ENCODE measurements at places on chromosomes 13 and 19.

DNA sequence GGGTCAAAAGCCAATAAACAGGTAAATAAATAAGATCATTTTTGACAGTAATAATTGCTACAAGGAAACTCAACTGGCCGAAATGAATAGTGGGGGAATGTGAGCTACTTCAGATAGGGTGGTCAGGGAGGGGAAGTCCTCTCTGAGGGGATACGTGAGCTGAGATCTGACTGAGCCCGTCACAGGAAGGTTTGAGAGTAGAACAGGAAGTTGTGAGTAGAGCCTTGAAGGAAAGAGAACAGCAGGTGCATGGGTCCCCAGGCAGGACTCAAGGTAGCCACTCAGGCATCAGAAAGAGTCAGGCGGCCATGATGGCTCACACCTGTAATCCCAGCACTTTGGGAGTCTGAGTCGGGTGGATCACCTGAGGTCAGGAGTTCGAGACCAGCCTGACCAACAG, 6.3 kb downstream of the IRGQ start:
- DNase-seq, result no peak

DNA sequence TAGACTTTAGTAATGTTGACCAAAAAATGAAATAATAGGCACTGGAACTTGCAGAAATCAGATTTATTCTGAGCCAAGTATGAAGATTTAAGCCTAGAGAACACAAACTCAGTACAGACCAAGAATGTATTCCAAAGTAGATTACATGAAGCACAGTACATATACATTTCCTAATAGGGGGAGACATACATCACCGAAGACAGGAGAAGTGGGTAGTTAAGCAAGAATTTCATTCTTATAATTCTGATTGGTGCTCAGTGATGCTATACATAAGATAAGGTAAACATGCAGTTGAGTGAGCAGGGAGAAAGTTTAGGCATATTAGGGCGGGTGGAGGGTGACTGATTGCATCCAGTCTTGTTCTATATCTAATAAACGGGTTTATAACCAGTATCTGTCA, 2218.8 kb downstream of the PCDH9 start:
- DNase-seq, result no peak

GRCh38 chr13:49046002-49046401, 70.3 kb downstream of the FNDC3A start:
- DNase-seq, result no peak

DNA sequence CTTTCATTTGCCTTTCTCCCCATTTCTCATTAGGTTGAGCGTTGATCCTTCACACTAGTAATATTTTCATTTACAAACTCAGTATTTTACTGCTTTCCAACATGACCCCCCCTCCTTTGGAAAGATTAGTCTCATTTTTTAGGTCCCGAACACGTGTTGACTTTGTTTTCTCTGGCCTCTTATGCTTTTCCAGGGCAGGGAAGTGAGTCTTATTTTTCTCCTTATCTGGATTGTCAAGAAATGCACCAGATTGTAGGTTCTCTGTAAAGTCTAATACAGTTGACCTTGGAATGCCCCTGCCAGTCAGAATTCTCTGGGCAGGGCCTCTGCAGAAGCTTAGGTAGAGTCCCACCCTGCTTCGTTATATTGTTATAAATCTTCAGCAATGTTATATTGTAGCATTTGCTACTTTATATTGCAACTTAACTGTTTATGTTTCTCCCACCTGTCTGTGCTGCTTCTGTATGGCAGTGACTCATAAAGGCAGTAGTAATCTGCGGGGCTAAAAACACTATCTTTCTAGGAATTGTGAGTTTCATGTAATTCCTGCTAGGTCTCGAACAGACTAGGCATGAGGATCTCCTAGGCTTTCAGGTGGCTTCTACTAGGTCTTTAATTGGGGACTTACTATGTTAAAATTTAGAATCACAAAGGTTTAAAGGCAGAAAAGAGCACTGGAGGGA, 2.0 kb downstream of the TDRD3 start:
- DNase-seq, result no peak

GRCh38 chr13:64866331-64866730, 2363.8 kb downstream of the PCDH9 start:
- no peak for DNase-seq

DNA sequence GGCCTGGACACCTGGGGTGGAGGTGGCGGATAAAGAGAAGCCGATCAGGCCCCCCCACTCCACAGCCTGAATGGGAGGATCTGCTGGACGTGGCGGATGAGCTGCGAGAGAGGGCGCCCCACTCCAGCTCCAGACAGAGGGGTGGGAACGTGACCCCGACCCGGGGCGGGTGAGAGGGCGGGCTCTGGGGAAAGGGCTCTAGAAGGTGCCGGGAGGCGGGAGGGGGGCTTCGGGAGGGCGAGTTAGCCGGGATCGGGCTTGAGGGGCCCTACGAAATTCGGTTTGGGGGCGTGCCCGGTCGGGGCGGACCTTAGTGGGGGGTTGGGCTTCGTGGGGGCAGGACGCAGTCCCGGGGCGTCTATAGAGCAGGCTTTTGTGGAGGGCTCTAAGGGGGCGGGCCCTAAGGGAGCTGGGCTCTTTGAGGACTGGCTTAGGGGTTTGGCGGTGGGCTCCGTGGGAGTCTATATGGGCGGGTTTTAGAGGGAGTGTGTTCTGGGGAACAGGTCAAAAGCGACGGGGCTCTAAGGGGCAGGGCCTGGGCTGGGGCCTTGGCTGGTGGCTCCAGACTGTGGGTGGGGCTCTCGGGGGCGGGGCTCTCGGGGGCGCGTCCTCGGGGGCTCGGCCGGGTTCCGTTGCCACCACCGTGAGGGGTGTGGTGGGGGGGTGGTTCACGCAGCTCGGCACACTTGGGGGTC, 4.1 kb upstream of the NANOS3 start:
- DNase-seq, result no peak

DNA sequence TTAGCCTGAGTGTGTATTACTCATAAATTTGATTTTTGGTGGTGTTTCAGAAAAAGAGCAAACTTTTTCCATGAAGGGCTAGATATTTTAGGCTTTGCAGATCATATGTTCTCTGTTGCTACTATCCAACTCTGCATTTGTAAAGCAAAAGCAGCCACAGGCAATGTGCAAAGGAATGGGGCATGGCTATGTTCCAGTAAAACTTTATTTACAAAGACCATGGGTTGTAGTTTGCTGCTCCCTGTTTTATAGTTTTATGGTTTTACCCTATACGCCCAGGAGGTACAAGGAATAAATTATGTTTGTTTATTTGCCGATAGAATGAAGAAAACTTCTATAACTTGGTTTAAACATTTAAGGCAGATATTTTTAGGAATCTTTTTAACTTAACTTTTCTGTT, 23.6 kb downstream of the IFT88 start:
- DNase-seq, result no peak

DNA sequence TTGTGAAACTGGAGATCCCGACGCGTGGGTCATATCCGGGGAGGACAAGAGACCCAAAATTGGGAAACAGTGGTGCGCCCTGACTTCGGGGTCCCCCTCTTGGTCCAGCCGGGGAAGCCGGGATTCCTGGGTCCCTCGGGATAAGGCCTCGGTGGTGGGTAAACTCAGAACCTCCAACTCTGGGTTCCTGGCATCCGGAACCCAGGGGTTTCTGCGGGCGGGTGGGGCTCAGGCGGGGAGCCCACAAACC, 688 bp downstream of the ZFP36 start:
- DNase-seq, result no peak

- DNase-seq, result no peak
Observed at GRCh38 chr19:33090179-33090578, 9.2 kb downstream of the GPATCH1 start.

- no peak for DNase-seq
Observed at GRCh38 chr19:39839678-39840327, 5.8 kb upstream of the DYRK1B start.

- DNase-seq, result no peak
Observed at GRCh38 chr13:85255978-85256377, 543.2 kb downstream of the SLITRK6 start.

DNA sequence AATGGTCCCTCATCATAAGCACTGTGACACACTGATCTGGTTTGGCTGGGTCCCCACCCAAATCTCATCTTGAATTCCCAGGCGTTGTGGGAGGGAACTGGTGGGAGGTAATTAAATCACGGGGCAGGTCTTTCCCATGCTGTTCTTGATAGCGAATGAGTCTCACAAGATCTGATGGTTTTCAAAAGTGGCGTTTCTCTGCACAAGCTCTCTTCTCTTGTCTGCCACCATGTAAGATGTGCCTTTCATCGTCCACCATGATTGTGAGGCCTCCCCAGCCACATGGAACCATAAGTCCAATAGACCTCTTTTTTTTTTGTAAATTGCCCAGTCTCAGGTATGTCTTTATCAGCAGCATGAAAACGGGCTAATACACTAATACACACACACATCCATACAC, 6.9 kb upstream of the GPR4 start:
- no peak for DNase-seq

DNA sequence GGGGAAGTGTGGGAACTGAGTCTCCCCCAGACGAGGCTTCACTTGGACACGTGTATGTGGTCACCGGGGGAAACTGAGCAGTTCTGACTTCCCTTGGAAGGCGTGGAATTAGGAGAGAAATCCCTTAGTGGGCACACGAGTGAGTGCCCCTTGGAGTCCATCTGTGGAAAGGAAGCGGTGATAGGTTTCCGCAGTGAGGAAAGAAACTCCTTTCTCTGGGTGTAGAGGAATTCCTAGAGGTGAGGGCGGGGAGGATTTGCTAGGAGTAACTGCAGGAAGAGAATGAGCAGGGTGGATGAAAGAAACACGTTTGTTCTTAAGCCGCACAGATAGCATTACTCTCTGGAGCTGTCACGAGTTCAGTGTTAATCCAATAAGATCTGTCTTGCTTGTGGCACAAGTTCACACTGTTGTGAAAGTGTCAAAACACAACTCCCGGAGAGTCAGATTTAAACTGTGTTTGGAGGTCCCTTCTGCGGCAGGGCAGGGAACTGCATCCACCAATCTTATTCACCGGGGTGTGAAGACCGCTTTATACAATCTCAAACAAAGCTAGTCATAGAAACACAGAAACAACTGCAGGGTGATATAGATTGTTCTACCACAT, 1.2 kb downstream of the KL start:
- DNase-seq, result no peak
